ENCODE measurements at places on chromosomes 7 and 10.

GRCh38 chr10:131841661-131842139, 59.1 kb upstream of the PPP2R2D start:
- no peak for DNase-seq

DNA sequence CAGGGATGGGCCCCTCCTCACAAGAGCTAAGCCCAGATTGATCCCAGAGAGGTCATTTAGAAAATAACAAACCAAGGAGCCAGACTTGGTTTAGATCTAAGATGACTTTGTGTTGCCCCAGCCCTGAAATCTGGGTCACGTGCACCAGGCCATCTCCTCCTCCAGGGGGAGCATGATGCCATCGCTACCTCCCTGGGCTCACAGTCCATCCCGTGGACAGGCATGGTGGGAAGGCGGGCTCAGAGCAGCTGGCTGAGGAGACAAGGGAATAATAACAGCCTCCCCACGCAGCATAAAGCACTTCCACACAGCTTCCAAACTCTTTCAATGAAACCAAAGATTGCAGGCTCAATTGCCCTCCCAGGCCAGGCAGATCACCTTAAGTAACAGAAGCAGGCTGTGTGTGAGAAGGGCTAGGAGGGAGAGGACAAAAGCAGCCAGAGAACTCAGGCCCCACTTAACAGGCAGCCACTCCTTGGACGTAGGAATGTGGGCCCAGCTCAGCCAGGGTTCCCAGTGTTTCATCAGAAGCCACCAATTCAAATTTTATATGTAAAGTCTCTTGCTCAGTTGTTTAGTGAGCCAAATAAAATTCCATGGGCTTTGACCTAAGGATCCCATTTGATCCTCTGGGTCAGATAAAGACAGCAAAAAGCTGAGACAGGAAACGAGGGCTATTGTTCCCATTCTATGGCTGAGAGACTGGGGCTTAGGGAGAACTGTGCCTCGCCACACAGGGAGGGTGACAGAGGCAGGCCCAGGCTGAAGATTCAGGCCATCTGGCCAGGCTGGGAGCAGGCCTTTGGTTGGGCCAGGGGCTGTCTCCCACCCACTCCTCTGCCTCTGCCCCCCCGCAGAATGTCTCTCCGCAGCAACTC, 100.2 kb downstream of the COL13A1 start:
- DNase-seq = peak; percentile 11

DNA sequence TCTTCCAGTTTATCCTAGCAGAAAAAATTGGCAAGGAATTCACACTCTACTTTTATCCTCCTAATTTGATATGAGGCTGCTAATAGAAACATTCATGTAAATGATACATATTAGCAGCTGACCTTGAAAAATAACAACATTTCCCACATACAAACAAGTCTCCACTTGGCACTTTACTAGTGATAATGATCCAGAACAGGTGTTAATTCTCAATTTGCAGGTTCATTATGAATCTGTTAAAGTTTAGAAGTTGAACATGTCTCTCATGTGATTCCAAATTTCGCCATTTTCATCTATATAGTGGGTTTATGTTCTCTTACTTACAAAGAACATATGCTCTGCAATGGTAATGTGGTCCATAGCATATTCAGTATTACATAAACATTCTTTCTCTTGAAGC, 1396.8 kb upstream of the LRRTM3 start:
- no peak for DNase-seq

DNA sequence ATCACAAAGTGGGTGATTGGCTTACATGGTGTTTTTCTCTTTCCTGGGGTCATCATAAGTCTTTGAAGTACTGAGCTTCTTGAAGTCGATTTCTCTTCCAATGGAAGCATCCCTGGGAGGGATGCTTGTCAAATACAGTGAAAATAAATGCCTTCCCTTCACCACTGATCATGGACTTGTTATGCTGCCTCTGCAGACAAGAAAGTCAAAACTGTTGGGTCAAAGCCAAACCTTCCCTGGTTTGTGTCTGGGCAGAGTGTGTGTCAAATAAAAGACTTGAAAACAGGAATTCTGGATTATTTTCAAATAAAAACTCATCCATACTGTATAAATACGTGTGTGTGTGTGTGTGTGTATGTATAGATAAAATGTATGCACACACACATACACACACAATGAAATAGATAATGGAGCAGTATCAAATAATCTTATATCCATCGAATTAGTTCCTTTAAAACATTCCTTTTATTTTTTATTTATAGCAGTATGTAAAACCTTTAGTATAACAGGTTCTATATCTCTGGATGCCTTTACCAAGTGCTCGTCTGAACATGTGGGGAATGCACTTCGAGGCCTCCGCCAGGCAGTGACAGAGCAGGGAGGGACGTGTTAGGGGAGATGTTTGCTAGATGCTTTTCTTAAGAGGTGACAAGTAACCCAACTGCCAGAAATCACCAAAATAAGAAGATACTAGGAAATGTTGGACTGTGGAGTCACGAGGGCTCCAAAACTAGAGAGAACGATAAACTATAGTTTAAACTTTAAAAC, 27.2 kb upstream of the WNT16 start:
- DNase-seq = no peak

GRCh38 chr7:16838386-16838785, 33.6 kb upstream of the AGR2 start:
- DNase-seq = no peak

DNA sequence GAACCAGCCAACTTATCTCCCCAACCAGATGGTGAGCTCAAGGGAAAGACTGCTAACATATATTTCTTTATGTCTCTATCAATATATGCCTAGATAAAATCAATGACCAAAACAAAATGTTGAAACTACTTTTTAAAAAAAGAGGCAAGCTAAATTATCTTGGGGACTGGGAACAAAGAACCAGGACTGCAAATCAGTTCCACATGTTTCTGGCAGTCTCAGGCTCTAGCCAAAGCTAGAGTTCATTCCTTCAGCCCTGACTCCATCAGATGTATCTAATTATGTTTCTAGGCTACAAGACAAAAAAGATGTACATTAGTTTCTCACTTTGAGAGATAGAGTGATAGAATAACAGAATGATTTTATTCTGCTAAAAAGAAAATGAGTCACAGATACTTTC, 1290.3 kb upstream of the SORCS1 start:
- DNase-seq = no peak

DNA sequence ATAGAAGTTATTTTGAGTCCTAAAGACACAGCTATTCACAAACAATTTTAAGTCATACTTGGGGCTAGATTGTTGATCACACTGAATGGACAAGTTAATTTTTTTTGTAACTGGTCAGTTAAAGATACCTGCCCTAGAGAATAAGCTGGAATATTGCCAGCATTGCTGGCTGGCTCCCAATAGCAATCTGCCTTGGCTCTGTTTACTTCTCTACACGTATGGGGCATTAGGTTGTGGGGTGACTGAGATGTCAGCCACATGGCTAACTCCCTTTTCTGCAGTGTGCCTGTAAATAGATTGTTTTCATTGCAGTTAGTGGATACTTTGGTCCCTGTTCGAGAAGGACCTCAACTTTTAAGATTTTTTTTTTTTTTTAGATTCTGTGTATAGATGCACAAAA, 128.2 kb downstream of the SEMA3E start:
- no peak for DNase-seq

DNA sequence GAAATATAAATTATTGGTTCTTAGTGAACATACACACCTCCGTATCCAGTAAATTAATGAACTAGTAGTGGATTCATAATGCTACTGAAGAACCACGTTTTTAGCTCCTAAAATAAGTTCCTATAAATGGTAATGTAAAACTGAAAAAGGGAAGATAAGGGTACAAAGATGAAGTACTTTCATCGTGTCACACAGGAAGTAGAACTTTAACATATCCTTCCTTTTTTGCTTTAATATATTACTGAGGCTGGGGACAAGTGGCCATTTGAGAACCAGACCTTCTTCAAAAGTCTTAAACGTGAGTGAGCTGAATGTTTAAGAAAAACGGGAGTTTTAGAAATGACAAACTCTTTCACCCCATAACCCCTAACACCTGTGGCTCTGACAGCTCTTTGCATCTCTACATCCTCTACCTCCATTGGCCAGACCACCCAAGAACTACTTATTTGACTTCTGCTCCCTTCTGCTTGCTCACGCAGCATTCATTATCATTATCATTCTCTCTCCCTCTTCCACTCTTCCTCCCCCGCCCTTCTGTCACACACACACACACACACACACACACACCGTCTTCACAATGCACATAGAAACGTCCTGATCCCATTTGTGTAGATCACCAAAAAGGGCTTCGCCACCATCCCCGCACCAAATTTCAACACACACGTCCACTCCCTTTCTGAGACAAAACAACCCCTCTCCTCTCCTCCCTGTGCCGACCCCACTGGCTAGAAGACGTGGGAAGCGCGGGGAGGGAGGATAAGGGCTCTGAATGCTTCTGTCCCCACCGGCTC, 677 bp downstream of the SKAP2 start:
- DNase-seq = no peak

DNA sequence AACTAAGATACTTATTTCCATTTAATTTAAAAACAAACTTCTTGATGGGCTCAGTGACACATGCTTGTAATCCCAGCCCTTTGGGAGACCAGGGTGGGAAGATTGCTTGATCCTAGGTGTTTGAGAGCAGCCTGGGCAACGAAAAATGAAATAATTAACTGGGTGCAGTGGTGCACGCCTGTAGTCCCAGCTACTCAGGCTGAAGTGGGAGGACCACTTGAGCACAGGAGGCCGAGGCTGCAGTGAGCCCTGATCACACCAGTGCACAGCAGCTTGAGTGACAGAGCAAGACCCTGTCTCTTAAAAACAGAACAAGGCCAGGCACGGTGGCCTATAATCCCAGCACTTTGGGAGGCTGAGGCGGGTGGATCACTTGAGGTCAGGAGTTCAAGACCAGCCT, 37.4 kb downstream of the AVL9 start:
- DNase-seq = no peak

DNA sequence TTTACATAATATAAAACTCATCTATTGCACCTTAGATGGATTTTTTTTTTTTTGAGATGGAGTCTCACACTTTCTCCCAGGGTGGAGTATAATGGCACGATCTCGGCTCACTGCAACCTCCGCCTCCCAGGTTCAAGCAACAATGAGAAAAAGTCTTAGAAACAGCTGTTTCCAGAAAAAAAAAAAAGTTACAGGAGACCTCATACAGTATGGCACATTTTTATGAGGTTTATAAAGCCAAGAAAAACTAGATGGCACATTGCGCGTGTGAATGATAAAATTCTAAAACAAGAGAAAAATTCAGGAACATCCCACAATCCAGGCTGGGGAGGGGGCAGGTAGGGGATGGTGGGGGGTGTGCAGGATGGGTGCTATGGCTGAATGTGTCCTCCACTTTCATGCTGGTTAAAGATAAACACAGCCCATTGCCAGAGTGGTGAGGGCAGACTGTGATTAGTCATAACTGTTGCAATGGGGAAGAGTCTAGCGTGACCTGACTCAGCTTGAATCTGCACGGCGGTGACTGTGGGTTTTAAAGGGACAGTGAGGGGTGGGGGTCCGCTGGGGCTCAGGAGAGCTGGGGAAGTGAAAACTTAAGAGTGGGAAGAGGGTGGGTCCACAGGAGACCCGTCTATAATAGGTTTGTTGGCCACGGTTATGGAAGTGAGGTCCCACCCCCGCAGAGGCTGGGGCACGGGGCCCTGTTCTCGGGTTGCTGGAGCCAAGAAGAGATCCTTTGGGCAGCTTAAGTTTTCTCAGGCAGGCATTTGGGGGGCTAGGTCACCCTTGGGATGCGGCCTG, 11.9 kb upstream of the LRRC27 start:
- DNase-seq = peak; percentile 67

DNA sequence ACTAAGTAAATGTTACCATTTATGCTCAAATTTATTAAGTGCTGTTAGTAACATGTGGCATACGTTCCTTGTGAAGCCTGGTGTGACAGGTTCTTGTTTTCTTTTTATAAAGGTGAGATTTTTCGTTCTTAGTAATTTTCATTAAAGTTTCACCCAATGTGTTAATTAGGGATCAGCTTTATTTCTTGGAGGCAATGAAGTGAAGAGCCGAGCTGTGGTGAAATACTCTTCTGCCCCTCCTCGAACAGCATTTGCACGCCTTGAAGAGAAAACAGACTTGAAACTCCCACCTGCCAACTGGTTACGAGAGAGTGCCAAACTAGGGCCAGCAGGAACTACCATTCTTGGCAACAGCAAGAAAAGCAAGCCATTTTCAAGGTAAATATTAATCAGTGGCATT, 1.5 kb downstream of the EDRF1 start:
- DNase-seq = no peak

GRCh38 chr7:76395965-76396726, 13.4 kb downstream of the SSC4D start:
- DNase-seq = no peak

DNA sequence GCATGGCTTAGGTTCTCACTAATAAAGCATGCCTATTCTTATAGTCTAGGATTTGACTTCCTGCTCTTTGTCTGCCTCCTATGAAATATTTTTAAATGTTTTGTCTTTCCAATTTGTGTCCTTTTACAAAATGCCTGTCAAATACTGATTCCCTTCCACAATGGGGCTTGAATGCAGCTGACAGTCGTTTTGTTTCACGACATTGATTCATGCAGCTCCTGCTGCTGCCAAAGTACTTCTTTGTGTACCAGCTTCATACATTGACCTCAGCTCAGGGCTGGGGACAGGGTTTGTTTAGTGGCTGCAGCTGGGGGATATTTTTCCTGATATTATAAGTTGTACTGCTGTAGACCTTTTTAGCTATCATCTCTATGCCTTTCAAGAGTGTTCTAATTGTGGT, 371.9 kb upstream of the CHRM2 start:
- no peak for DNase-seq

- DNase-seq = no peak
Observed at GRCh38 chr10:46538155-46538554, 18.3 kb downstream of the GPRIN2 start.

GRCh38 chr7:50292763-50293162, 11.8 kb upstream of the IKZF1 start:
- no peak for DNase-seq

DNA sequence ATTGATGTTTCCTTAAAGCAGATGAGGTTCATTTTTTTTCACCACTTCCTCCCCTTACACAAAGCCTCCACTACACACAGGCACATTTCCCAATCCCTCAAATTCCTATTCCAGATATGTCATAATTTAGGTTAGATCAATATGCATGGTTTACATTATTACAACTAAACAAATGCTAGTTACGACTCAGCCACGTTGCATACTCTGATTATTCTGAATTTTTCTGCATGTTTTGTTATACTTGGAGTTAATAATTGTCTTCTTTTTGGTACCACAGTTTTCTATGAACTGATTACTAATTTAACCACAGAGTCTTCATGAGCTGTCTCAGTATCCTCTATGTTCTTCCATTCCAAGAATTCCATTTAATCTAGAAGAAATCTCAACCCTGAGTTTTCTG, 4.4 kb upstream of the BICC1 start:
- peak; percentile 76 for DNase-seq

Data from AG04450 (cell line).